ENCODE measurements at places on chromosomes 5 and 9.

- DNase-seq: no peak
Measured at GRCh38 chr5:31577438-31577837, 45.3 kb downstream of the C5orf22 start.

- no peak for DNase-seq
Measured at GRCh38 chr5:61340775-61341361, 8.8 kb downstream of the ZSWIM6 start.

- no peak for DNase-seq
Measured at GRCh38 chr5:61704289-61704688, 372.2 kb downstream of the ZSWIM6 start.

GRCh38 chr9:29311221-29311620 is 1737.9 kb upstream of the C9orf72 start:
- DNase-seq: no peak

DNA sequence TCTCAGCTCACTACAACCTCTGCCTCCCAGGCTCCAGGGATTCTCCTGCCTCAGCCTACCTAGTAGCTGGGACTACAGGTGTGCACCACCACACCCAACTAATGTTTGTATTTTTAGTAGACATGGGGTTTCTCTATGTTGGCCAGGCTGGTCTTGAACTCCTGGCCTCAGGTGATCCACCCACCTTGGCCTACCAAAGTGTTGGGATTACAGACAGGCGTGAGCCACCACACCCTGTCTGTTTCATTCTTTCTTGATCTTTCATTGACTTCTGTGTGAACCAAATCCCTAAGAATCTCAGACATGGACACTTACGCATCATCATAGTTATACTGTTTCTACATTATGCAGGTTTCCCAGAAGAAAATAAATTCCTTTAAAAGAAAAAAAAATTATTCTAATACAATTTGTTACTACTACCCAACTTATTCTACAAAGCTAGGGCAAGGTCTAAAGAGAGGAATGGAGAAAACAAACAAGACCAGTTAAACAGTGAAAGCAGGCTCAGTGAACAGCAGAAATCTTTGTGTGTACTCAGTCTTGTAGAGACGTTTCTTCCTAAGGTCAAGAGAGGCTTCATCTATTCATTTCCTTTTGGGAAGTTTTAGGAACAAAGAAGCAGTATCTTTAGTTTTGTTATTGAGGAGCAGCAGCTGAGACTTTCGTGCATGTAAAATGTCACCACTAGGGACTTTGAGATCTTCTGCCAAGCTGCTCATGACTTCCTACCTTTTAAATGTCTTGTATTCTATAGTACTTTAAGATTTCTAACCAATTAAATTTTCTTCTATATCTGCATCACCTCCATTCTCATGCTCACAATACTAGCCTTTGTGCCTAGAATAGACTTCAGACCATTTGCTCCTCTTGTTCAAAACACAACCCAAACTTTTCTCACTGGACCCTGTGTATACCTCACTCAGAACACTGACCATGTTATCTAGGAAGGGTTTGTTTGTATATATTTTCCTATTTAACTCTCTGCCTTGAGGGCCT is 5.6 kb upstream of the HMGCR start:
- no peak for DNase-seq

- no peak for DNase-seq
Measured at GRCh38 chr9:123070198-123070597, 36.7 kb downstream of the GPR21 start.

DNA sequence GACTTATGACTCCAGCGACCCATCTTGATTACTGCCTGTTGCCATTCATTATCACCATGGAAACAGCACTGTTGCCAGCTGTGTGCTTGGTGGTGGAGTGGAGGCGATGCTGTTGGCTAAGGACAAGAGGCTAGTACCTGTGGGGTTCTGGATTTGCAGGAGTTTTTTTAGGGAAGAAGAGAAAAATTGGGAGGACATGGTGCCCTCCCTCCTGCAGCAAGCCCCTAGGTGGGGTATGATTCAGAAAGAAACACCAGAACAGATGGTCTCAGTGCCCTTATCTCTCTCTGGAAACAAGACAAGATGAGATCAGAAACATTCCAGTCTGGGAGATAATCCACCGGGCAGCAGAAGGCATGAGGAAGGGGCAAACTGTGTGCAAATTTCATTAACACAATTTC is 87.8 kb upstream of the TLR4 start:
- DNase-seq: no peak

DNA sequence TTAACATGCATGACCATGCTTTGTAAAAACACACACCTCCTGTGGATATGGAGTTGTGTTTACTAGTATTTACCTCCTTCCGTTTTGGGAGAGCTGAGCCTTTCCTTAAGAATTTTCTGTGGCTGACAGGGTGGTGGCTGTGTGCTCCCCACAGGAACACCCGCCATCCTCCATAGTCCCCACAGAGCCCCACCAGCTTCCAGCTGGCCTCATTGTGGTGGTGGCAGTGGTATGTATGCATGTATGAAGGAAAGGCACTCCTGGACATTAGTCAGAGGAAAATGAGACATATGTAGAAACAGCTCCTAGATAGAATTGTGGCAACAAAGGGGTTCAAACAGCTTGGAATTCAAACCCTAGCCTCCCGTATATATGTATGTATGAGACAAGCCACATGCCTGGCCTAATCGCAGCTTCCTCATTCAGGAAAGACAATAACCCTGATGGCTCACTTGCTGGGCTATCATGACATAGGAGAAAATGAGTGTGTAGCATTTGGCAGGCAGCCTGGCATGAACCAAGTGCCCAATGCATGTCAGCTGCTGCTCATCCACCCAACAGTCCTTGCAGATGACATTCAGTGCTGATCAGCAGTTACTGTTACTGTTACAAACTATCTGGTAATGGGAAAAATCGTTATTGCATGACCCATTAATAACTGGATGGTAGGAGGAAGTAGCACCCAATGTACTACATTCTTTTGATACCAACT is 459.7 kb downstream of the EBF1 start:
- DNase-seq: no peak

DNA sequence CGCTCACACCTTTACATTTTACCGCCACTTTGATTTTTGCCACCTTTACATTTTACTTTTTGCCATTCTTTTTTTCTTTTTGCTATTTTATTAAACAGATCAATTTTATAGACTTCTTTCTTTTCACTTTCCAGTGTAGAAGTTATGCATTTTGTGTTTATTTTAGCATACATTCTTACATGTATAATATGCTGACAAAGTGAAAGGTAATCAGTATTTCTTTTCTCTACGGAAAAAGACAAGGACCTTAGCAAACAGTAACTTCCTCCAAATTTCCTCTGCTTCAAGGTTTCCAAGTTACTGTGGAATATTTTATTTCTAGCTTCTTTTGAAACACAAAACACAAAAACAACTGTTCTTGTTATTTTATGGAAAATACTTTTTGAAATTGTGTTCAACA is 97.0 kb downstream of the CEMIP2 start:
- DNase-seq: no peak

DNA sequence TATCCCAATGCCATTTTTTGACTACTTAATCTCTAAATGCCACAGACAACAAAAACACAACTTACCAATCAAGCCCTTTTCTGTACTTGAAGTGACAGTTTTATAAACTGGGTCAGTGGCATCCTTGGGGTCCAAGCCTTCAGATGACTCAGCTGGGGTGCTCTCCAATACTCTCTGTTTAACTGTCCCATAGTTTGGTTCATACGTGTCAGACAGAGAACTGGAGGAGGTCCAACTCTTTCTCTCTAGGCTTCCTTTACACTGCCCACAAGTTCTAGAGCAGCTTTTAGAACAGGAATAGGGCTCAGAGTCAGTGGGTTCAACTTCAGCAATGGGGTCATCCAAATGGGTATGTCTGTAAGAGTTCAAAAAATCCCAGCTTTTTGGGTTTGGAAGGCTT is 166.9 kb downstream of the CDC42SE2 start:
- DNase-seq: no peak

- DNase-seq: no peak
Measured at GRCh38 chr5:136023958-136024541, 4.7 kb upstream of the TGFBI start.

GRCh38 chr5:126514558-126515141 is 80.4 kb downstream of the ALDH7A1 start:
- DNase-seq: no peak

DNA sequence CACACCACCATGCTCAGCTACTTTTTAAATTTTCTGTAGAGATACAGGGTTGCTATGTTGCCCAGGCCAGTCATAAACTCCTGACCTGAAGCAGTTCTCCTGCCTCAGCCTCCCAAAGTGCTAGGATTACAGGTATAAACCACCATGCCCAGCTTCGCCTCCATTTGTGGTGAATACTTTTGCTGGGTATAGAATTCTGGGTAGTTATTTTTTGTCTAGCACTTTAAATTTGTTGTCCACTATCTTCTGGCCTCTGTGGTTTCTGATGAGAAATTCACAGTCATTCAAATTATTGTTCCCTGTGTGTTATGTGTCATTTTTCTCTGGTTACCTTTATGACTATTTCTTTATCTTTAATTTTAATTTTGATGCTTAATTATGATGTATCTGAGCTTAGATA is 57.7 kb upstream of the EXOC3 start:
- DNase-seq: no peak

DNA sequence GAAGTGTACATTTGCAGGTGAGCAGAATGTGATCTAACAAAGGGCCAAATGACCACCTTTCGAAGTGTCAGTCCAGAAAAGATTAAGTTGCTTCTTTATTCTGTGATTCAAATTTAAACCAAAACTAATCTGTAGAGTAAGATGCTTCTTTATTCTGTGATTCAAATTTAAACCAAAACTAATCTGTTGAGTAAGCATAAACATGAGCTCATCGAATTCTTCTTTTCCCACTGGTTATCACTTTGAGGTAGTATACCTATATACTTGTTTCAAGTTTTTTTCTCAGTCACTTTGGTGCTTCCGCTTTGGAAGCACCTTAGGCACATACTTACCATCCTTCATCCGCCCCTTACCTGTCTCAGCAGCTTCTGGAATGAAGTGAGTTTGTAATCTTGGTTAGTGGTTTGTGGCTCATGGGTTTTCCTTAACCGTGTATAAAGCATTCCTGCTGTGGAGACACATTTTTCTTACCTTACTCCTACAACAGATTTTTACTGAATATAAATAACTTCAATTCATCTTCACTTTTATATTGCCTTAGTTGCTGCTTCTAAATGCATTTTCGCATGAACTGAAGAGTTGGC is 40.7 kb upstream of the CTXN3 start:
- no peak for DNase-seq

GRCh38 chr9:112809351-112809848 is 58.8 kb downstream of the SNX30 start:
- DNase-seq: no peak

DNA sequence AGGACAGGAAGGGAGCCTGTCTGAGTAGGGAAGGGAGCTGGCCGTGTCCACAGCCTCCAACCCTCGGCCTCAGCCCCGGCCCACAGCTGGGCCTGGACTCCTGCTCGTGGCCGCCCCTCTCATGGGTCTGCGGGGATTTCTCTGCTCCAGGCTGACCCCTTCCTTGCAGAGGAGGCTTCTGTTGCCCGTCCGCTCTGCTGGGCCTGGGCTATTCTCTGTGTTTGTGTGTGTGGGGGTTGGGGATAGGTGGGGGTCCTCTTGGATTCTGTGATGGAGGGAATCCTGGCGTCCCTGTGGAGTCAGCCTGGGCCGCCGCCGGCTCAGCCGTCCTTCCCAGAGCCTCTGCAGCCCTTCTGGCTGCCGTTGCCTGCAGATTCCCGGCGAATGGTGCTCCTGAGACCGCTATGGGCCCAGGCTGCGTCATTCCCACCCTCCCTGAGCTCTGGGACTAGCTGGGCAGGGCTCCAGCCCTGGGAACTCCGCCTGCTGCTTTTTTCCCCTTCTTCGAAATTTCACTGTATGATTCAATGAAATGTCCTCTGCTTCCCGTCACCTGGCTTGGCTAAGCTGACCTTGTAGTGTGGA is 64.2 kb downstream of the FGF18 start:
- DNase-seq: no peak

DNA sequence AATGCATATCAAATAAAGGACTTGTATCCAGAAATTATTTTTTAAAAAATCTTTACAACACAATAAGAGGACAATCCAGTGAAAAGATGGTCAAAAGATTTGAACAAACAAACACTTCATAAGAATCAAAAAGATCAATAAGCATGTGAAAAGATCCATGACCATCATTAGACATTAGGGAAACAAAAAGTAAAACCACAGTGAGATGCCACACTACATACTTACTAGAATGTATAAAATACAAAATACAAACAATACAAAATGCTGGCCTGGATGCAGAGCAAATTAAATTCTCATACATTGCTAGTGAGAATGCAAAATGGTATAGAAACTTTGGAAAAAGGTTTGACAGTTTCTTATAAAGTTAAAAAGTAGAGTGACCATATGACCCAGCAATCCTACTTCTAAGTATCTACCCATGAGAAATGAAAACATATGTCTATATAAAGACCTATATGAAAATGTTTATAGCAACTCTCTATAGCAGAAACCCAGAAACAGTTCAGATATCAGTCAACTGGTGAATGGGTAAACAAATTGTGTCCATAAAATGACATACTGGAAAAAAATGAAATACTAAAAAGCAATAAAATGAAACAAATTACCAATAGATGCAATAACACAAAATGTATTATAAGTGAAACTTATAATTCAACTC is 426.1 kb downstream of the RAB3C start:
- no peak for DNase-seq

DNA sequence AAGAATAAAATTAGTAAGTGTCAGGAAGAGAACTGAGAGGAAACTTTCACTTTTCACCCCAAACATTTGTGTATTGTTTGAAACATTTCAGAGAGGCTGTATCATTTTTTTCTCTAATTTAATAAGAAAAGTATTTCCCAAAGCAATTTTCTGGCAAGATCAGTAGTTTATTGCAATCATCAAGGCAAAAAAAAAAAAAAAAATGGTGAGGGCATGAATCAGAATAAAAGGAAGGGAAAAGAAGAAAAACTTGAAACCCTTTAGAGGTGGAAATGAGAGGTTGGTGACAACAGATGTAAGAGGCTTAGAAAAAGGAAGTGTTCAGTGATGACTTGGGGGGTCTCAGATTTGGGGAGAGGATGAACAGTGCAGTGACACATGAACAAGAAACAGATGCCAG is 13.3 kb downstream of the SHC3 start:
- no peak for DNase-seq

- DNase-seq: no peak
Measured at GRCh38 chr5:42880496-42881150, 68.9 kb upstream of the SELENOP start.

GRCh38 chr5:142753116-142753631 is 17.0 kb upstream of the ARHGAP26 start:
- no peak for DNase-seq

DNA sequence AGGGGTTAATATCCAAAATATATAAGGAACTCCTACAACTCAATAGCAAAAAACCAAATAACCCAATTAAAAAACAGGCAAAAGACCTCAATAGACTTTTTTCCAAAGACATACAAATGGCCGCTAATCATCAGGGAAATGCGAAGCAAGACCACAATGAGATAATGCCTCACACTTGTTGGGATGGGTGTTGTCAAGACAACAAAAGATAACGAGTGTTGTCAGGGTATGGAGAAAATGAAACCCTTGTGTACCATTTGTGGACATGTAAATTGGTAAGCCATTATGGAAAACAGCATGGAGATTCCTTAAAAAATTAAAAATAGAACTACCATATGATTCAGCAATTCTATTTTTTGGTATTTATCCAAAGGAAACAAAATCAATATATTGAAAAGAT is 620.2 kb downstream of the ACTL7B start:
- DNase-seq: no peak

- DNase-seq: no peak
Measured at GRCh38 chr5:75335952-75336614, 937 bp upstream of the HMGCR start.
